ENCODE measurements at places on chromosomes 3 and 15.

DNA sequence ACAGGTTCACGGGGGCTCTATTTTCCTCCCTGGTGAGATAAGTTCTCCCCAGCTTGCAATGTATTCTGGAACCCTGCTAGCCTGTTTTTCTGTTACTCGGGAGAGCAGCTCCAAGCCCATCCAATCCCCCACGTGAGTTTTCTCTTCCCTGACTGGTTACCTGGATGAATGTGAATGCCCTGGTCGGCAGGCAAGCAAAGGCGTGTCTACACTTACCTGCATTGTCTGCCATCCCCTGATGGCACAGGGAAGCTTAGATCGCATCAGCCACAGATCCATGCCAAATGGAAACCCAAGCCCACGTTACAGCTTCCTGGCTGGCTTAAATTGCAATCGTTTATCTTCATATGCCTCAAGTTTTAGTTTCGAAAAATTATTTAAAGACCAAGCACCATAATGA, 149.9 kb downstream of the FOXP1 start:
- DNase-seq = no peak

DNA sequence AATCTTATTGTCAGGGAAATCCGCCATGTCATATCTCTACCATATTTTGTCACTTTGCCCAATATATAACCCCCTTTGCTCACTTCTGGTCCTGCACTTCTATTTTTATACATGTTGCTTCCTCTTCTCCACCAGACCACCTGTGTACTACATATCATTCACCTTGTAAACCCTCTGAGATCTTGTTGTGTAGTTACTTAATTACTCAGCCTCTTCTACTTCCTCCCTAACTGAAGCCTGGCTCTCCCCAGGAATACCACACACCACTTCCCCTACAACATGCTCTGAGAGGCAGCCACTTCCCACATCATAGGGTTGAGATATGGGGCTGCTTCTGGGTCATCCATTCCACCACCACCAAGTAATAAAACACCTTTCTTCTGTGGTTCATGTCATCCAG, 10.0 kb downstream of the HEXA start:
- no peak for DNase-seq

- DNase-seq = no peak
Observed at GRCh38 chr3:37320276-37320675, 145.9 kb upstream of the LRRFIP2 start.

DNA sequence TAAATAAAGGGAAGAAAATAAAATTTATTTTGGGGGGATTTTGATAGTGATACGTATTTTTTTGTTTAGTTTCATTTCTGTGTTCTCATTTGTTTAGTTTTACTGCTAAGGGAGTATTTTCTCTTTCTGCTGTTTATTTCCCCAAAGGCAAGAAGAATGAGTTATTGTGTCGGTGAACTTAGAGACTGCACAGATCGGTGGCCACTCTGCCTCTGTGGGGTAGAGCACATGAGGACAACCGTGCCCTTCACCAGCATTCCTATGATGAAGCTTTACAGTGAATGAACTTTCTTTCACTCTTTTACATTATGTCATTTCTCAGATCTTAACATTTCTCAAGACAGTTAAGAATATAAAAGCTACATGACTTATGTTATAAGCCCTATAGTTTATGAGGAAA, 214.4 kb downstream of the OCA2 start:
- no peak for DNase-seq

- DNase-seq = no peak
Observed at GRCh38 chr3:85258326-85258725, 299.5 kb downstream of the CADM2 start.
